ENCODE measurements at places on chromosomes 1 and 21.

DNA sequence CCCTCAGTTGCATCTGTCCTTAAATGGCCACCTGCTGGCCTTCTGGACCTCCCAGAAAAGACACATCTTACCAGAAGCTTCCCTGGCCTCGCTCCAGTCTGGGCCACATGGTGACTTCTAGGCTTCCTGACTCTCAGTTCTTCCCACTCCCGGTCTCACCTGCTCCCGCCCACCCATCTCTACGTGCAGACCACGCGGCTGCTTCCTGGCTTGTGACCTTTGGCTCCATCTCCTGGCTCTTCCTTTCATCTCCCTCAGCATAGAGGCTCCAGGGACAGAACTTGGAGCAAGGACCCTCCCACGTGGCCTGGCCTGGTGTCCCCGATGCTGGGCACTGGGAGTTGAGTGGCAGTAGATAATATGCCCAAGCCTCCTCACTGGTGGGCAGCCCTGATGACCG lies 124.9 kb upstream of the IRF2BP2 start:
- no peak for DNase-seq

- DNase-seq, result no peak
Measured at GRCh38 chr1:14479865-14480264, 118.6 kb upstream of the KAZN start.

DNA sequence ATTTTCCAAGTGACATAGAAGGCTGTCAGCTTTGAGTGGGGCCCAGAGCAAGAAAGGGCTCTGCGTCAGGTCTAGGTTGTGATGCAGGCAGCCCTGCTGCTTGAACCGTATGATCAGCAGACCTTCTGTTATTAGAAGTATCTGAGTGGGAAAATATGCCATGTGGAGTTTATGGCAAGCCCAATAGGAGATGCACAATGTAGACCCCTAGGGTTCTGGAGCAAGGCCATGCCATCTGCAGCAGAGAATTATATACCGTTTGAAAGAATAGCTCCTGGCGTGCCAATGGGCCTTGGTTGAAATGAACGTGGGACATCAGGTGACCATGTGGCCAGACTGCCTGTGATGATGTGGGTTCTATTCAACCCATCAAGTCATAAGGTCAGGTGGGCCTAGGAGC lies 44.1 kb upstream of the ZBTB18 start:
- no peak for DNase-seq

- no peak for DNase-seq
Measured at GRCh38 chr1:6389971-6390370, 3.6 kb downstream of the ACOT7 start.

DNA sequence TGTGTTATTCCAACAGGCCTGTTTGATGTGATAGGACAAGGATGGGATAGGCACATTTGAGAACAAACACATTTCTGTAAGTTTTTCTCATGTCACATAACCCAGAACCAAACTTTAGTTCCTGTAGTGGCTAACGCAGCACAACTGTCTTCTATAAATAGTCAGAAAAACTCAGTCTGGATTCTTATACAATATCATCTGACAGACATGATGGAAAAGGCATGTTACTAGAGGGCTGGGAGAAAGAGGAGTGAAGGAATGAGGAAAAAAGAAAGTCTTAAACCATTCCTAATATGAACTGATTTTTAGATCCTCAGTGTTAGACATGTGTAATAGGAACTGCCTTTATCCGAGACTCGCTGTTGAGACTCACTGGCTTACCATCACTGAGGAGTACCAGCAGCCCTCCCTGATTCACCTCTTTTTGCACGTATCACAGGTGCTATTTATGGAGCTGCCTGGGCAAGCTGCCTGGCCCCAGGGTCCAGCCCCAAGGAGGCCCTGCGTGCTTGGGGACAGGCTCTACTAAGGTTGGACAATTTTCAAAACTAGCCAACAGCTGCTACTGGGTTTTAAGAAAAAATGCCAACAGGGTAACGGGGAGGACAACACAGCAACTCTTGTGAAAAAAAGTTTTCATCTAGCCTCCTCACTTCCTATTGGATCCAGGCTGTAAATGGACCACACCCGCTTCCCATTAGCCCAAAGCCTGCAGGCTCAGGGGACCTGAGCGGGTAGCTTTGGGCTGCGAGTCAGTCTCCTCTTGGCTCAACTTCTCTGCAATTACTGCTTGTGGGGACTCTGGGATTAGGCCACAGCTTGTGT lies 30.7 kb upstream of the SERBP1 start:
- no peak for DNase-seq

- DNase-seq, result no peak
Measured at GRCh38 chr1:59125154-59125553, 171.7 kb upstream of the FGGY start.

DNA sequence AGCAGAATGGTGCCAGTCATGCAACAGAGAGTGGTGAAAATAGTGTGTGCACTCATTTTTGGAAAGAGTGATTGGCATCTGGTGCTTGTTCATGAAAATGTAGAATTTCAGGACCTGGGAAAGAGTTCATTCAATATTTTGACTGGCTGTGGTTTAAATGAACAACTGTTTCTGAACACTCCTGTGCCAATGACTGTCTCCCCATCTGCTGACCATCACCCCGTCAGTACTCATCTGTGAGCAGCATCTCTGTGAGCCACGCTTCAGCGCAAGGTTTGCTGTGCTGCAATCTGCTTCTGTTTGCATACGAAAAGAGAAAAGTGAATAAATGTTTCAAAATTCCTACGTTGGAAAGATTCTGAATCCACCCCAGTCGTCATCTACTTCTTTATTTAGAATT lies 77.9 kb upstream of the RUNX1 start:
- DNase-seq, result no peak

DNA sequence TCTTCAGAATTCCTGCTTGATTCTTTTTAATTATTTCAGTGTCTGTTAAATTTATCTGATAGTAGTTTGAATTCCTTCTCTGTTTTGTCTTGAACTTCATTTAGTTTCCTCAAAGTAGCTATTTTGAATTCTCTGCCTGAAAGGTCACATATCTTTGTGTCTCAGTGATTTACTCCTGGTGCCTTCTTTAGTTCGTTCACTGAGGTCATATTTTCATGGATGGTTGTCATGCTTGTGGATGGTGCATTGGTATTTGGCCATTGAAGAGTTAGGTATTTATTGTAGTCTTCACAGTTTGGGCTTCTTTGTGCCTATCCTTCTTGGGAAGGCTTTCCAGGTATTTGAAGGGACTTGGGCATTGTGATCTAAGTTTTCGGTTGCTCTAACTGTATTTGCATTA lies 267.9 kb downstream of the HHAT start:
- no peak for DNase-seq

DNA sequence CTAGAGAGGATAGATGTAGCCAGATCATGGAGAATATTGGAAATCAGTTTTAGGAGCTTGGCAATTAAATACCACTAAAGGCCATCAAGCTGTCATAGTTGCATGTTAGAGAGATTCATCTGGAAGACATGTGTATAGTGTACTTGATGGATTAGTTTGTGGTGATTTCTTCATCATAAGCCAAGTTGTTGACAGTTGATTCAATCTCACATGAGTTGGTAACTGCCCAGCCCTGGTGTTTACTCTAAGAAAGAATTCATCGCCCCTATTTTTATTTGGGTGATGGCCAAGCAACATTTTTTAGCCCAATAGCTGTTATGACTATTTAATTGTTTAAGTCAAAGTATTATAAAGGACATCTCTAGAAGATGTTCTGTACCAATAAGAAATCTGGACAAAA lies 737.6 kb downstream of the PLA2G4A start:
- no peak for DNase-seq

- no peak for DNase-seq
Measured at GRCh38 chr1:116573431-116574095, 2.7 kb upstream of the CD58 start.

GRCh38 chr1:224287714-224288113 lies 42.3 kb downstream of the NVL start:
- no peak for DNase-seq

GRCh38 chr1:54120698-54121481 lies 31.9 kb downstream of the CDCP2 start:
- no peak for DNase-seq

GRCh38 chr1:94530373-94530878 lies 11.1 kb downstream of the F3 start:
- no peak for DNase-seq

- DNase-seq, result no peak
Measured at GRCh38 chr21:20026543-20026942, 971.7 kb upstream of the NCAM2 start.

DNA sequence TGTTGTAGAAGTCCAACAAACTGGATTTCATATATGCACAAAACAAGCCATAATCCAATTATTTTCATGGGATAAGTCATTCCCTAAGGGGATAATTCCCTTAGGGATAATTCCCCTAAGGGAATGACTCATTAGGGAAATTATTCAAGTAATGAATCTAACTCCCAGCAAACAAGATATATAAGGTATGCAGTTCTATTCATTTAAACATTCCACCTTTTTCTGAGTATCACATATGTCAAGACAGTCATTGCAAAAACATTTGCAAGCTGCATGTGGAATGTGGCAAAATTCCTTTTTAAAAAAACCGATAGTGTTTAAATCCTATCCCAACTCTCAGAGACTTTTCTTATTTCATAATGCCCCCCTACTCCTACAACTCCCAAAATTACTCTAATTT lies 131.2 kb downstream of the AKT3 start:
- no peak for DNase-seq

DNA sequence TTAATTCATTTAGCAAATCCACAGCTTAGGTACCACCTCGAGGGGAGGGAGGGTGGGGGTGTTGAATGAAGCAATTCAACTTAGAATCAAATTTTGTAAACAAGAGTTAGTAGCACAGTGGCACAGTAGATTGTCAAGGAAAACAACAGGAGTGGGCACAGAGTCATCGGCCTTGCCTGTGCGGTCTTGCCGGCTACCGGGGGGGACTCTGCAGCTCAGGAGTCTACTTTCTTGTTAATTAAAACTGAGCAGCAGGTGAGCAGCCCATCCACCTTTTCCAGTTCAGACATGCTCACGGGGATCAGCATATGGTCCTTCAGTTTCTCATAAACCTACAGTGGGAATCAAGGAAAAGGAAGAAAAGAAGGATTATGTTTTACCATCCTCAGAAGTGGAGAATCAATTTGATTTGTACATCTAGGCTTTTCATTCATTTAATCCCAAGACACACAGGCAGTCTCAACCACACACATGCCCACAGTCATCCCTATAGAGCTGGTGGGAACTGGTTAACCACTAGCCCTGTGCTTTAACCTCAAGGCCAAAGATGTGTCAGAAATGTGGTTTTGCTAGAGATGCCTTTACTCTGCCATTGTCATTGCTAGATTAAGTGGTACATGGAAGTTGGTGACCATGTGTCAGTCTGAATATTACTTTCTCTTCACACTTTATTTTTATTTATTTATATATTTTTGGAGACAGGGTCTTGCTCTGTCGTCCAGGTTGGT lies 45.0 kb upstream of the BCL10 start:
- DNase-seq, result no peak

GRCh38 chr1:29551123-29551936 lies 315.0 kb downstream of the PTPRU start:
- DNase-seq, result no peak

DNA sequence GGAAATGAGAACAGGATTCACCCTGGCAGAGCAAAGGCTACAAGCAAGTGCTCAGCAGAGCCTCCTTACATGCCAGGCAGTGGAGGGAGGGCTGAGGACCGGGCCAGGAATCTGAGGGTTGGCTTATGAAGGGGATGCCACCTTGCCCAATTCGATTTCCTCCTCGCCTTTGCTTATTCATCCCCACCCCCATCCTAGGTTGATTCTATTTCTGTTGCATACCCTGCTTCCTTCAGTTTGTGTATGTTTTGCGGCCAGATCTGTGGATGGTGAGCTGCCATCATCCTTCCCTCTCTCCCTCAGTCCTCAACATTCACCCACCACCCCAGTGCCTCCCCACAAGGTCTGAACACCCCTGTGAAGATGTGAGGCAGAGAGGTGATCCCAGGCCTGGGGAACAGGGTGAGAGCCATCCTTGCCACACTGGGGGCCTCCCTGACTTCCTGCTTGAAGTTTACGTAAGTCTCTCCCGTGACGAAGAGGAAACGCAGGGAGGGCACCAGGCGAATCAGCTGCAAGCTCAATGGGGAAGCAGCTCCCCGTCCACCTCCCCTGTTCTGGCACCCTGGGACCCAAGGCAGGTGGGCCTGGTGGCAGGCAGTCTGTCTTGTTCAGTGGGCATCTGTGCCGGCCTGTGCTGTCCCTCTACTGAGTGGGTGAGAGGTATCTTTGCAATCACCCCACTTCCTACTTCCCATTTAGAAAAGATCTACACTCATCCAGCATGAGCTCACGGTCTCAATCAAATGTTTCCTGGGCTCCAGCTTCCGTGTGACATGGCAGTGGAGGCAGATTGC lies 50.6 kb upstream of the CNTN2 start:
- no peak for DNase-seq

DNA sequence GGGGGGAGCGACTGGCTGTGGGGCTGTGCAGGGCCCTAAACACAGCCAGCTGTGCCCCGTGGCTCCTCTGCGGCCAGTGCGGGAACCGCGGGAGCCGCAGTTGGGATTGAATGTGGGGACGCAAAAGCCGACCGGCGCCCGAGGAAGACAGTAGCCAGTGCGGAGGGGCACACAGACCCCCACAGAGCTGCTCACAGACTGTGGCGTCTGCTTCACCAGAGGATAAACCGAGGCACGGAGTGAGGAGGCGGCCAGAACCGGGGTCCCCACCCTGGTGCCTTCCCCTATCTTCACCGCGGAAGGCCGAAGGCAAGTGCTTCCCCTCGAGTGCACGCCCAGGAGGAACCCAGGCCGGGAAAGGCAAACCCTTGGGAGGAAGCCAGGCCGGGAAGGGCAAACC lies 8.7 kb upstream of the TMEM52 start:
- no peak for DNase-seq

DNA sequence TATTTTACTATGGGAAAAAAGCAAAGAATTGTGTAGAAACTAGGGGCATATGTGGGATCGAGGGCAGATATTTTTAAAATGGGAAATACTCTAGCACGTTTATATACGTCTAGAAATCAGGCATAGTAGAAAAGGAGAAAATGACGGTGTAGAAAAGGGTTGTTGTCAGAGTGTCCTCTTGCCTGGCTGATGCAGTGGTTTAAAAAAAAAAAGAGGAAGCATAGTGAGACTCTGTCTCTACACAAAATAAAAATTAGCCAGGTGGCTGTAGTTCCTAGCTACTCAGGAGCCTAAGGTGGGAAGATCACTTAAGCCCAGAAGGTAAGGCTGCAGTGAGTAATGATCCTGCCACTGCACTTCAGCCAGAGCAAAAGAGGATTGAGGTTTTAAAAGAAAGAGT lies 64.7 kb upstream of the LRRC7 start:
- no peak for DNase-seq

DNA sequence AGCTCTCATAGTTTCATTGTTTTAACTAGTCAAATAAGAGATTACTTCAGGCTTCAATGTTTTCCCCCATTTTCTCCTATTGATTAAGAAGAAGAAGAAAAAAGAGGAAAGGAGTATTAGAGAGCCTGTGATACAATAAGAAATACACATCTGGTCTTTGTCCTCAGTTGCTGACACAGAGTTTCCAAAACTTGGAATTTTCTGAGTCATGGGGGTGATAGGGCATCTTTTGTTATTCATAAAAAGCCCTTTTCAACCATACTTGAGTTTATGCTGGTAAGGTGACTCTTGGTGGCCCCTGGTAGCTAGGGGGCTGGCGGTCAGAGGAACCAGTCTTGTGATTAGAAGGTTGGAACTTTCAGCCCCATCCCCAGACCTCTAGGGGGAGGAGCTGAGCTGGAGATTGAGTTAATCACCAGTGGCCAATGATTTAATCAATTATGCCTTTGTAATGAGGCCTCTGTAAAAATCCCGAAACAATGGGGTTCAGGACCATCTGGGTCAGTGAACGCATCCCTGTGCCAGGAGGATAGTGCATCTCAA lies 28.9 kb upstream of the KLF18 start:
- no peak for DNase-seq
